ENCODE measurements at places on chromosomes 6 and 20. TPM values are rescaled to one million over a fixed set of nuclear protein-coding genes. Genes with fewer than 3 reads are reported as not detected.

GRCh38 chr6:104186831-104187230 lies 672.9 kb downstream of the HACE1 start:
- no peak for DNase-seq

DNA sequence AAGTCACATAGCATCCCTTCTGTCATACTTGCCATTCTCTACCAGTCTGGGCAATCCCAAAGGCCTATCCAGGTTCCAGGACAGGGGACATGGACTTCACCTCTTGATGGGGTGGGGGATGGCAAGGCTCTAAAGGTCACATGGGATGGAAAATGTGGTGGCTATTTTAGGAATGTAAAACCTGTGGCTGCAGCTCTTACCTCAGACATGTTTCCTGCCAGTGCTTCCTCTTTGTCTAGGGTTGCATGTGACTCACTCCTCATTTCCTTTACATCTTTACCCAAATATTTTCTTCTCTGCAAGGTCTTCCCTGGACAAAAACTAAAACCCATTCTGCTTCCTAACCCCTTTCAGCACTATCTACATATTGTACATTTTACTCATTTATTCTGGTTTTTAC lies 135.7 kb downstream of the BTBD3 start:
- DNase-seq = no peak

Gene ZNF341
- 2.0 TPM for total RNA-seq

GRCh38 chr6:93323630-93324029 lies 95.7 kb downstream of the EPHA7 start:
- no peak for DNase-seq

Gene SLC12A5
- total RNA-seq = 2.6 TPM

DNA sequence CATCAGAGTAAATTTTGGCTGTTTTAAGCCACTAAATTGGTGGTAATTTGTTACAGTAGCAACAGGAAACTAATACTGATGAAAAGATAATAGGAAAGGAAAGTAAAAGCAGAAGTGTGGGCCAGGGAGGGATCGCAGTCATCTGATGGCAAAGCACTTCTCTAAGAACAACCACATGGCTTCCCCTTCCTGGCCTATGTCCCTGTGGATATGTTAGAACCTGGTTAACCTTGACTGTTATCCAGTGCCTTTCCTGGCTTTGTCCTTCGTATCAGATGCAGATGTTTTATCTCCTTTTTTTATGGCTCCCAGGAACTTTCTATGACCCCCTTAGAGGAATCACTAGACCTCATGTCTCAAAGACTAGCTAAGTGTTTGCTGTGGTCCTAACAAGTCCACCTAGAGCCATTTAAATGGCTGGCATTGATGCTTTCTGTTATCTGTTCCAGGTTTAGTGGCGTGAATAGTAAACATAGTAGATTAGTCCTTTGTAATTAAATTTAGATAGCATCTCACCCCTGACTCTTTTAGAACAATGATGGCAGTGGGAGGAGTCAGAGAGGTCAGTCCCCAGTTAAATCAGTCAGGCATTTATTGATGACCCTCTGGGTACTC lies 79.2 kb upstream of the PHACTR2 start:
- DNase-seq = no peak

Gene ZNF391
- total RNA-seq = 1.9 TPM
